Trophoblast cell (in vitro differentiated cells and primary cell): ENCODE measurements at places on chromosomes 6 and 20.

DNA sequence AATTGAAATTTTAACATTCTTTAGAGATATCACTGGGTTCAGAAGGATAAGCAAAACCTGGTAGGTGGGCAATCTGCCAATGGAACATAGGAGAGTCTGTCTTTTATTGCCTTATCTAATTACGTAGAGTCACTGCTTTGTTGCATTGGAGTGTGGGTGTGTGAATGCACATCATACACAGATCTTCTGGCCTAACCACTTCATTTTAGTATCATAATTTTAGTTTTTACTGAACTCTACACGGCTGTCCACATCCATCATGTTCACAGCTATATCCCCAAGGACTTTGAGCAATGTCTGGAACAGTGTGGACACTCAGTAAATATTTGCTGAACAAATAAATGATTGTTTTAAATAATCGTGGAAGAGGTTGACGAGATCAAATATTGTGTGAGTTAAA is 104.6 kb upstream of the AKIRIN2 start:
- DNase-seq = no peak

- no peak for DNase-seq
Measured at GRCh38 chr20:13447385-13448180, 191.1 kb downstream of the TASP1 start.

- DNase-seq = no peak
Measured at GRCh38 chr6:84061613-84062398, 28.2 kb downstream of the MRAP2 start.

GRCh38 chr6:16179970-16180431 is 51.1 kb downstream of the MYLIP start:
- no peak for DNase-seq

DNA sequence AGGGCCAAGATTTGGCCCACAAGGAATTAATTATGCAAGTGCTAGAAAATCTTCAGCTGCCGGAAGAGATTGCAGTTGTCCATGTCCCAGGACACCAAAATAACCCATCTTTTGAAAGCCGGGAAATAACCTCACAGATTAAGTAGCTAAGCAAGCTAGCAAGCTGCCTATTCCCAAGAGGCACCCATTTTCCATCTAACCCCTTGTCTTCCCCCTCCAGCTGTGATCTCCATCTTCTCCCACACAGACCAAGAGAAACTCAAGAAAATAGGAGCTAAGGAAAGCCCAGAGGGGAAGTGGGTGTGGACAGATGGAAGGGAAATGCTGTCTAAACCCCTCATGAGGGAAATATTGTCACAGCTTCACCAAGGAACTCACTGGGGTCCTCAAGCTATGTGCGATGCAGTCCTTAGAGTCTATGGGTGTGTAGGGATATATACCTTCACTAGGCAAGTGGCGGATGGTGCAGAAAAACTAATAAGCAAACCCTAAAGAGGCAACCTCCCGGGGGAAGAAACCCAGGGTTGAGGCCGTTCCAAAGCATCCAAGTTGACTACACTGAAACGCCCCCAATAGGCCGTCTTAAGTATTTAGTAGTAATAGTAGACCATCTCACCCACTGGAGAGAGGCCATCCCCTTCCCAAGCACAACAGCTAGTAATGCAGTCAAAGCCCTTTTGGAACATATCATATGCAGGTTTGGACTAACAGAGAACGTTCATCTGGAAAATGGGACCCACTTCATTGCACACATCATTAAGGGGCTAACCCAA is 64.3 kb upstream of the PRSS16 start:
- no peak for DNase-seq

DNA sequence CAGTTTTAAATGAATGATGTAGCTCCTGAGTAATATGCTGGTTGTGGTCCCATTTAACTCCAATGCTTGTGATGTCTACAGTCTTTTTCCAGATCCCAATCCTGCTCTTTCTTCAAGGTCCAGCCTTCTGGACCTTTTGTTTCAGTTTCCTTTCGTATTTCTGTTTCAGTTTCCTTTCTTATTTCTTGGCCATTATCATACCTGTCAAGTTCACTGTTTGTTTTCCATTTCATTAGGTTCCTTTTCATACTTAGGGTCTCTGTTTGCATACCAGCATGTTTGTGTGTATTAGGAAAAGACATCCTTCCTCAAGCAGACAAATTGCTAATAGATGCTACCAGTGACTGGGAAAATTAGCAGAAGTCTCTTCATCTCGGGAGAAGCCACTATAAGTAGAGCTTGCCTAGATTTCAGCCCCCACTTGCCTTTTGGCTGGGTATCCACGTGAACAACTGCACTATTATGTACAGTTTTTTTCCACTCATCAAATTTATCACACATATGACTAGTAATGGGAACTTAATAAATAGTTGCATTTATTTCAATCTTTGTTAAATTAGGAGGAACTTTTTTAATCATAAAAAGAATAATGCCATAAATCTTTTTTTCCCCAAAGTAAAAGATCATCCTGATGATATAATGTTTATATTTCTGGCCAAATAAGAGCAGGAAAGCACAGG is 583.4 kb downstream of the BCKDHB start:
- DNase-seq = no peak

DNA sequence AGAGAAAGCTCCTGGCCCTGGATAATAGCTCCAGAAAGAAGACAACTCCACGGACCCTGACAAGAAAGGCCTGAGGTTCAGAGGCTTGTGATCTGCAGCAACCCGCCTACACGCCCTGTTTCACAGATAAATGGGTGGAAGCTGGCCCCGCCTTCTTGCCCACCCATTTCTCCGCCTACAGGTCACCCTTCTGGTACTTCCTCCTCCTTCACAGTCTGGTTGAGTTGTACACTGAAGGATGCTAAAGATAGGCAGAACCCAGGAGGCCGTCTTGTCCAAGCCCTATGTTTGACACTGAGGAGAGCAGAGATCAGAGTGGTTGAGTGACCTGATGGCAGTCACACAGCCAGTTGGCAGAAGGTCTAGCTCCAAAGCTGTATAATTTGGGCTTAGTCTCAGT is 34.2 kb upstream of the MDGA1 start:
- no peak for DNase-seq

DNA sequence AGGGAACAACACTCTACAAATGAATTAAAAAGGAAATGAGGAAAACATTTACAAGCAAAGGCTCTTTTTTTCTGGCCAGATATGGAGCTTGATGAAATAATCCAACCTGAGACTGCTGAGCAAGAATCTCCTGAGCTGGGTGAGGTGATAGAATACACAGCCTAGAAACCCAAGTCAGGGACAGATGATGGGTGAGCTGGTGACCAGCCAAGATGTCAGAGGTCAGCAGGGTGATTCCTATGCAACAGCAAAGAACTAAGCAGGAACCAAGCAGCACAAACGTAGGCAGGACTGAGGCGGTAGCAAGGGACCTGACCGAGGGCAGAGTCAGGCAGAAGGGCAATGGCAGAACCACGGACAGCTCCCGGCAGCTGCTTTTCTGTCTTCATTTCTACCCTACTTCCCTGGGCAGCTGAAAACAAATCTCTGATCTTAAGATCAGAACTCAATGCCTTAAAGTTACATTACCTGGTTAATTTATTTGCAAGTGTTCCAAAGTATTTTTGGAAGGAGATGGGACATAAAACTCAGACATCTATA is 75.1 kb downstream of the CDC40 start:
- peak; percentile 25 for DNase-seq

DNA sequence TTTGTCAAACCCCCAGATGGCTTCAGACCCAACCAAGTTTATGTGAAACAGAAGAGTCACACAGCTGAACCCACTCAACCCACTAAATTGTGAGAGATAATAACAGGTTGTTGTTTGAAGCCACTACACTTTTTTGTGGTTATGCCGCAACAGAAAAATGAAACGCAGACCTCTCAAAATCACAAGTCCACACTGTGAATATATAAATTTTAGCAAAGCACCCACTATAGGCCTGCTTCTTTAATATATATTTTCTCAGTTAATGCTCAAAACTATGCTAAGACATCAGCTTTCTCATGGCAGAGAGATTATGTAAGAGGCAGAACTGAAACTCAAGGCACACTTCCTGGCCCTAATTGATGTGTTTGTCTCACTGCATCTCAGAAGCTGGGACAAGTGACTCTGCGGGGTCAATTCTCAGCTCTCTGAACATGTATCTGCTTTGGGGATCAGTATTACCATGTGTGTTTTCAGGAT is 27.7 kb downstream of the MAP3K5 start:
- DNase-seq = no peak

DNA sequence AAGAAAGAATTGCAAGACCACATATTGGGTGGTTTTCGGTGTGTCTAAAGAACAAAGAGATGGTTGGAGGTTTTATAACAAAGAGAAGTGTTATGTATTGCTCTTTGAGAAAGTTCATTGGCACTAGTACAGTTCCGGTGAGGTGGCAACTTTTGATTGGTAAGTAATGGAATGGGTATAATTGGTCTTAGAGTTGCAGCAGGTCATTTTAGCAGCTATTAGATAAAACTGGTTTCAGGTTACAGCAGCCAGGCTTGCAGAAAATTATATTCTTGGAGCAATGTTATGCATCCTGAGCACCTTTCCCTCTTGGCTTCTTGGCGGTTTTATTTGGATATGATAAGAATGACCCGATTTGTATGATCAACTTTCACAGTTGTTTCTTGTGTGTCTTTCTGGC is 12.3 kb upstream of the SSTR4 start:
- no peak for DNase-seq

DNA sequence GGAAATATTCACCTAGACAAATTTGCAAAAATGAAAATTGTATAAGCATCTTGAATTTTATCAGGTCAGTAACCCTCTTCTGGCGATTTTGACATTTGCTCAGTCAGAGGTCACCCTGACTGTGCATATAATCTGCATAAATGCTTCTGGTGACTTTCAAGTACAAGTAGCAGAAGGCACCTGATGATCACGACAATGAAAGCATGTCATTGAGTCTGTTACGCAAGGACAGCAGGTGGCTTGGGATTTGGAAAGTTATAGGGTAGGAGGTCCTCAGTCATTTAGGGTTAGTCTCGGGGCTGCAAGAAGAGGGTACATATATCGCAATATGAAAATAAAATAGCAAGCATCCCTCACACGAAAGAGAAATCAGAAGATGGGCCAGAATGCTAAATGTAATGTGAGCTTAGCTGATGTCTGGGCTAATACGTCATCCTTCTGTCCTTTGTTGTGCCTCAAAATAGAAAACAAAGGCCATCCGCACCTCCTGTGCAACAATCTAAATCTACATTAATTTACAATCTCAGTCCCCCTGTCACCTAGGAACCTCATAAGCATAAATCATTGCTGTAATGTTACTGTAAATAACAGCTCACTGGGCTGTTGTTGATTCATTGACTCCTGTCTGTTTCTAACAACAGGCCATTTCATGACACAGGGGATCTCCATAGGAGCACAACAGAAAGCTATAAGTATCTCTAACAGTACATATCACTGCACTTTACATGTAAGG is 155.2 kb upstream of the RSPO3 start:
- no peak for DNase-seq

- DNase-seq = no peak
Measured at GRCh38 chr6:106141441-106142237, 55.5 kb downstream of the PRDM1 start.

GRCh38 chr6:136604928-136605510 is 54.8 kb upstream of the MAP7 start:
- no peak for DNase-seq

DNA sequence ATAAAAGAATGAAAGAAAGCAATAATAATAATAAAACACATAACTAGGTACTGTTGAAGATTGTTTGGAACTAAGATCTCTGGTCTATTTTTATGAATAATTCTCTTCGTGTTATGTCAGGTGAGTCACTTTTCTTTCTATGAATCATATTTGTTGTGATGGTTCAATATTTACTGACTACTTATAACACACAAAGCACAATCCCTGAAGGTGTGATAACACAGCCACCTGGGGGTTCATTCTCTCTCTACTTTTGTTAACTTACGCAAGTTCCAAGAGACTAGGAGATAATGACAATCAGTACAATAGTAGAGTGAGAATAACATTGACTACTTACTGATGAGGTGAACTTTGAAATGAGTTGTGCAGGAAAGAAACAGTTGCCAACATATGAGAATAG is 149.9 kb downstream of the IBTK start:
- DNase-seq = no peak

GRCh38 chr6:113017353-113017752 is 670.2 kb downstream of the RFPL4B start:
- DNase-seq = no peak

DNA sequence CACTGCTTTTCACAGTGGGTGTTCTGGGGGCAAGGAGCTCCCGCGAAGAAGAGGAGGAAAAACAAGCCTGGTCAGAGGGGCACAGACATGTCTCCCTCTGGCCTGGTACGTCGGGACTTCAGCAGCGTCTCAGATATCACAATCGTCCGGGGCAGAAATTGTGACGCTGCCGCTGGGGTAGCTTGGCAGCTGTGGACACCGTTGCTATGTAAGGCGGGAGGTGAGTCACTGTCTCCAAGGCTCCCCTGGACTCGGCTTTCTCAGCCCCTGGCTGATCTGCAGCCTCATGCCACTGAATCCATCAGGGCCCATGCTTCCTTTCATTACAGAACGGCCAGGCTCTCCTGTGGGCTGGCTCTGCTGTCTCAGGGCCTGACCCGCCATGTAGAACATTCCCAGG is 98.7 kb downstream of the SULF2 start:
- peak; percentile 48 for DNase-seq

DNA sequence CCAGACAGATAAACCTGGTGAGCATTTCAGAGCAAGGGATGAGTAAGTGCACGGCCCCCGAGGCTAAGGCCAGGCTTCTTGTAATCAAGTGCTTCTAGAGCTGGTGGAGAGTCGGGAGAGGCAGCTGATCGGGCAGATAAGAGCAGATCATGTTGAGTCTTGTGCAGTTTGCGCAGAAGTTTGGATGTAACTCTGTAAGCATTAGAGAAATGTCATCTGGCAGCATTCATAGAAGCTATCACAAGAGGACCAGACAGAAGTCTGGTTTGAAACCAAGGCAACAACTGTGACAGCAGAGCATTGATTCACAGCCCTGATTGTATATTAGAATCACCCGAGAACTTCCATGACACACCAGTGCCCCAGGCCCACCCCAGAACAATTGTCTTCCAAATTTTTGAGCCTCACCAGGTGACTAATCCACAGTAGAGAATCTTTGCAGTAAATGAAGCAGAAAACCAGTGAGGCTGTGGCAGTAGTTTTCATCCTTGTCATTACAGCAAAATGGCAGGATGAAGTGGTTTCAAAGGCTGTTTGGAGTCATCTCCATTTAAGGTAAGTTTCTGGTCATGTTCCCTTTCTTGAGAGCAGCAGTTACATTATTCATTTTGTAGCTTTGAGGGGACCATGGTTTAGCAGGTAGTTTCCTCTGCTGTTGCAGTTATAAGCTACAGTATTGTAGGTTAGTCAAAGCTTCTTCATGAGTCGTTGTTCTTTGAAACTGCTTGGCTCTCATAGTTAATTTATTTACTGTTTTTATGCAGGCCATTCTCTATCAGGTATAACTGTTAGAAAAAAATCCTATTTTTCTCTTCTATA is 84.1 kb downstream of the RNF217 start:
- DNase-seq = peak; percentile 100

GRCh38 chr6:119147101-119148053 is 68.9 kb upstream of the FAM184A start:
- peak; percentile 86 for DNase-seq

DNA sequence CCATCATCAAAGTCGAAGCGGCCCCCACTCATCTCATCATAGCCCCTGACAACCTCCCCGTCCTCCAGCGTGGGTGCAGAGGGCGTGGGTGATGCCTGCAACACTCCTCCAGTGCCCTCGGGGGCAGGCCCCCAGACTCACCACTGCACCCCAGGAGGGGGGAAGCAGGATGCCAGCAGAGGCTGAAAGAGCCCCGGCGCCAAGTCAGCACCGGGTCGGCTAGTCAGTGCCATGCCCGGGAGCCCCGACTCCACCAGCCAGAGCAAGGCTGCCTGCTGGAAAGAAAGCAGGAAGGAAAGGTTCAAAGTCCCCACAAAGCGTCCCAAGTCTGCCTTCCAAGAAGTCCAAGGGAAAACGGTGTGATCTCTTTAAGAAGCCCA is 324 bp downstream of the JPH2 start:
- no peak for DNase-seq
